Hematopoietic multipotent progenitor cell (in vitro differentiated cells): ENCODE measurements at places on chromosomes 7 and 10.

DNA sequence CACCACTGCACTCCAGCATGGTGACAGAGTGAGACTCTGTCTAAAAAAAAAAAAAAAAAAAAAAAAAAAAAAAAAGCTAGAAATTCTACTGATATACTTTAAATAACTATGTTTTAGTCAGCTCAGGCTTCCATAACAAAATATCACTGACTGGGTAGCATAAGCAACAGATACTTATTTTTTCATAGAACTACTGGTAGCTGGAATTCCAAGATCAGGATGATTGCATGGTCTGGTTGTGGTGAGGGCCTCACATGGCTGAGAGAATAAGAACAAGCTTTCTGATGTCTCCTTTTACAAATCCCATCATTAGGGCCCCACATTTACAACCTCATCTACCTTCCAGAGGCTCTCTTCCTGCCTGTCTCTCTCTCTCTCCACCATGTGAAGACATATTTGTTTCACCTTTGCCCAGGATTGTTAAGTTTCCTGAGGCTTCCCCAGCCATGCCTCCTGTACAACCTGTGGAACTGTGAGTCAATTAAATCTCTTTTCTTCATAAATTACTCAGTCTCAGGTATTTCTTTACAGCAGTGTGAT lies 126.7 kb upstream of the SEMA3C start:
- no peak for DNase-seq

DNA sequence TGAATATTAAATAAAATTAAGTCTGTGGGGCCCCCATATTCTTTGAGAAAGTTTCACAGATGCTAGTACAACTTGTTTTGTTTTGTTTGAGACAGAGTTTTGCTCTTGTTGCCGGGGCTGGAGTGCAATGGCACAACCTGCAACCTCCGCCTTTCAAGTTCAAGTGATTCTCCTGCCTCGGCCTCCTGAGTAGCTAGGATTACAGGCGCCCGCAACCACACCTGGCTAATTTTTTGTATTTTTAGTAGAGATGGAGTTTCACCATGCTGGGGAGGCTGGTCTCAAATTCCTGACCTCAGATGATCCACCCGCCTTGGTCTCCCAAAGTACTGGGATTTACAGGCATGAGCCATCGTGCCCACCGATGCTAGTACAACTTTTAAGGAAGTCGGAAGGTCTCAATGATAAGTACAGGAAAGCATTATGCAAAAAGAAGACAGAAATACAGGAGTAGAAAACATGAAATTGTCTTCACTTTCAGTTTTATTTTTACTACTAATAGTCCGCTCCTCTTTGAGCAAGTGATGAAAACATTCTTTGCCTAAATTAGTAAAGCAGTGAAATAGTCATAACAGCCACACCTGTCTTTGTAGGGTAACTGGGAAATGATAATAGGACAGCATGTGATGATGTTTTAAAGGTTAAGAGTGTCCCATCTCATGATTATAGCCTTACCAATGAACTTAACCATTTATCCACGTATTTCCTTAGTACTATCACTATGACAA lies 147.5 kb downstream of the SEMA3D start:
- no peak for DNase-seq

- no peak for DNase-seq
Measured at GRCh38 chr7:90655566-90655965, 59.4 kb downstream of the CDK14 start.

DNA sequence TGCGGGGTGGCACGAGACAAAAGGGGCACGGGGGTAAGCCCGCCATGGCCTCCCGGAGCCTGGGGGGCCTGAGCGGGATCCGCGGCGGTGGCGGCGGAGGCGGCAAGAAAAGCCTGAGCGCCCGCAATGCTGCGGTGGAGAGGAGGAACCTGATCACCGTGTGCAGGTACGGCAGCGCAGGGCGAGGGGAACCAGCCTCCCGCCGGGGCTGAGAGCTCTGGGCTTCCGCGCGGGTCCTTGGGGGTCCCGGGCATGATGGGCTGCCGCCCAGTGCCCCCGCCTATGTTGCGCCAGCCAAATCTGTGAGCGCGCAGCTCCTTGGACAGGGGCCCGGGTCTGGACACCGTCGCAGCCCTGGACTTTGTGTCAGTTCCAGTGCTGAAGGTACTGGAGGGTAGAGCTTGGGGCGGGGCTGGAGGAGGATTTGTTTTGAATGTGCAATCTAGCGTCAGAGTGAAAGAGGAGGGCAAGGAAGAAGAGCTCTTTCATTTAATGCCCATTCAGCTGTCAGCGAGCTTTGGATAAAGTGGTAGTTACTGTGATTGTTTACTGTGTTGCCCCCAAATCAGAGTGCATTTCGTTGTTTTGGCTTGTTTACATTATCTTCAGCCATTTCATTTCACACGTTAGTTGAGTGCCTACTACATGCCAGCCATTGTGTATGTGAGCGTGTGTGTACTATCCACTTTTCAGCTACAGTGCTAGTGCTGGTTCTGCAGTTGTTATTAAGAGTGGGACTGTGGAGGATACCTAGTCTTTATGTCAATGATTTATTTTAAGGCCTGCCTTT lies 777 bp downstream of the RUNDC3B start:
- DNase-seq = no peak

GRCh38 chr7:40437936-40438634 lies 303.3 kb downstream of the SUGCT start:
- DNase-seq = no peak

GRCh38 chr7:122847871-122848473 lies 38.3 kb downstream of the CADPS2 start:
- no peak for DNase-seq

- no peak for DNase-seq
Measured at GRCh38 chr7:98221611-98222532, 10.6 kb downstream of the BHLHA15 start.

DNA sequence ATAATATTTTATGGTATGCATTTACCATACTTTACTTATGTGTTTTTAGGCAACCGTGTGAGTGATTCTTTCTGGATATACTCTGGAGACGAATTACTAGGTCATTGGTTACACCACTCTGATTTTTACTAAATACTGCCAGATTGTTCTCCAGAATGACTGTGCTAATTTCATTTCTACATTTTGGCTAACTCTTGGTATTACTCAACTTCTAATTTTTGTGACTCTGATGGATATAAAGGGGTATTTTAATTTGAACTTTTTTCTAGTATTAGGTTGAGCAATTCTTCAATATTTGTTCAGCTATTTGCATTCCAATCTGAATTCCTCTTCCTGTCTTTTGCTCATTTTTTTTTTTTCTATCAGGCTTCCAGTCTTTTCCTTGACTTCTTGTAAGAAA lies 223.6 kb downstream of the MDFIC start:
- no peak for DNase-seq

- DNase-seq = no peak
Measured at GRCh38 chr7:99786726-99787335, 2.8 kb upstream of the CYP3A4 start.

DNA sequence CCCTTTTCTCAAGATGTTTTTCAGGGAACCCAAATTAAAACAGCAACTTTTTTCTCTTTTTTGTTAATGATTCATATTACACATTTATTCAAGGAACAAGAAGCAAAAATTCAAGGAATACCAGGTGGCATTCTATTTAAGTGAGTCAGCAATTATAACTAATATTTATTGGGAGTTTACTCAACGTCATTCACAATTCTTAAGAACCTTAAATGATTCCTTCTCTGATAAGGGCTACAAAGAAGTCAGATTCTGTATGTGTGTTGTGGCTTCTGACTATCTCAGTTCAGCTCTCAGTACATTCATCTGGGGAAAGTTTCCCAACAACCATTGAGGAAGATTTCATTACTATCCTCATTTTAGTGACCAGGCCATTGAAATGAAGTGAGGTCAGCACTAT lies 470.7 kb upstream of the AKR1E2 start:
- no peak for DNase-seq

GRCh38 chr7:131331806-131332205 lies 4.1 kb downstream of the MKLN1 start:
- DNase-seq = no peak

GRCh38 chr10:31064348-31064747 lies 32.7 kb upstream of the ZNF438 start:
- no peak for DNase-seq

DNA sequence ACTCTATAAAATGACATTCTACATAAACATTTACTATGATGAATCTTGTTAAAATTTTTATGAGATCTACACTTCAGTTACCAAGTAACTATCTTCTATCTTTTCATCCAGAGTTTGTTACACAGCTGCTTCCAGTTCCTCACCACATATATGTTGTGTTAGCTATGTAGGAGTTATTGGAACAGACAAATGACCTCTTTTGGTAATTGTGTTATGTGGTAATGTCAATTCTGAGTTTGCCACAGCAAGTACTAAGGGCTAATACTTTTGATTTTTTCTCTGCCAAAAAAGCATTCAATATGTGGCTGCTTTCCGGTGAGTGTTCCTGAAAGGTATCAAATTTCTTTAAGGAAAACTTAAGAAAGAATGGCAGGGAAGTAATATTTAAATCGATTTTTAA lies 573.9 kb upstream of the PCDH15 start:
- no peak for DNase-seq

DNA sequence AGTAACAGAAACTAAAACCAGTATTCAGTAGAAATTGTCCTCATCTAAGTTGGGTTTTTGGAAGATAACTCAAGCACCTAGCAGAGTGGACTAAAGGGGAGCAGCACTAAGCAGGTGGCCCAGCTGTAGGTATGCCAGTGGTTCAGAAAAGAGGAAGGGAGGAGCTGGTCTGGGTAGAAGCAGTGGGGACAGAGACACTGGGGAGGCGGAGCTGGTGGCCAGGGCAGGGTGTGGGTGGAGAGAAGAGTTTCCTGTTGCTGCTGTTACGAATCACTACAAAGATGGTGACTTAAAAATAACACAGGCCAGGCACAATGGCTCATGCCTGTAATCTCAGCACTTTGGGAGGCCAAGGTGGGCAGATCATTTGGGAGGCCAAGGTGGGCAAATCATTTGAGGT lies 136.2 kb downstream of the WDR11 start:
- no peak for DNase-seq

- no peak for DNase-seq
Measured at GRCh38 chr7:154978017-154978416, 24.9 kb downstream of the PAXIP1 start.

DNA sequence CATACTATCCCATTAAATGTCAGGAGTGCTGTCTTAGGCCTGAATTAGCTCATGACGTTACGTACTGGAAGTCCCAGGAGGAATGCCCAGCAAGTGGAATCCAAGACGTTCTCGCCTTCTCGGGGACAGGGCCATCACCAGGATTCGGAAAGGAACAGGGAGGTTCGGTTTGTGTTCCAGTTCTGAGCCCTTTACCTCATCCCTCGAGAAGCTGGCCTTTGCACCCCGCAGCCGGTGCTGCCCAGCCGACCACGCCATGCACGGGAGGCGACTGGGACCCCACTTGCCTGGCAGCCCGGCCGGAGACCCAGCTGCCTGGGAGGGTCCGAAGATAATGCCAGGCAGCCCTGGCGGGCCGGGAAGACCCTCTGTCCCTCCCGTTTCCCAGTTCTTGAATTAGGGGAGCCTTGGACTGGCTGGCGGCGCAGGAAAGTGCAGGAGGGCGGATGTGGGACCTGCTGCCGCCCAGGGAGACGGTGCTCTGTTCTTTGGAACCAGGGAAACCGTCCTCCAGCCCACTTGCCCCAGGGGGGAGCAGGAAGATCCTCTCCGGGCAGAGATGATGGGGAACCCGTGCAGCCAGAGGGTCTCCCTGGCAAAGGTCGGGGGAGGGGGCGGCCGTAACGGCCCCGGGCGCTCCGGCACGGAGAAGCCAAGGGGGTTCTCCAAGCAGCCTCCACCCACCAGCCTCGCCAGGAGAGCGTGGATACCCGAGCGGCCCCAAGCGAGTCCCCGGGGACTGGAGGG lies 671 bp upstream of the CHST3 start:
- DNase-seq = no peak

DNA sequence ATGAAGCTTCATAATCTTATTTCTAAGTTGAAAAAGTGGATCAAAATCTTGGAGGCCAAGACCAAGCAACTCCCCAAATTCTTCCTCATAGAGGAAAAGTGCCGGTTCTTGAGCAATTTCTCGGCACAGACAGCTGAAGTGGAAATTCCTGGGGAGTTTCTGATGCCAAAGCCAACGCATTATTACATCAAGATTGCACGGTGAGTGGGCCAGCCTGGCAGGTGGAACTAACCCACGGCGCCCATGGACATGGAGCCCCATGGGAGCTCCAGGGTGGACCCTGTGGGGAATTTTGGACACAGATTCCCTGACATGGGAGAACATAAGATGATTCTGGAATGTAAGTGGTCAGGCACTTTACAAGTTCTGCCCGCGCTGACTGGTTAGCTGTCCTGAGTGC lies 125.9 kb downstream of the TRRAP start:
- DNase-seq = no peak

- DNase-seq = no peak
Measured at GRCh38 chr7:76296743-76297740, 5.4 kb upstream of the HSPB1 start.

GRCh38 chr7:44131173-44132029 lies 8.1 kb upstream of the POLD2 start:
- DNase-seq = no peak

DNA sequence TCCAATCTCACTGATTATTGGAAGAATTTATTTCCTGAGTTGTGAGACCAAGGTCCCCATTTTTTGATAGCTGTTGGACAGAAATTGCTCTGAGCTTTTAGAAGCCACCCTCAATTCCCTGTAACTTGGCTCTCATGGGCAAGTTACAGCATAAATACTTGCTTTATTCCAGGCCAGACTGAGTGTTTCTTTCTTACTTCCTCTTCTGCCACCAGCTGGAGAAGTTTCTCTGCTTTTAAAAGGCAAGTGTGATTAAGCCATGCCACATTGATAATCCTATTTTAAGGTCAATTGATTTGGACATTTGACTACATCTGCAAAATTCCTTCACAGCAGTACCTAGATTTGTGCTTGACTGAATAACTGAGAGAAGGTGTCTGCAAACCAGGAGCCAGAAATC lies 14.1 kb upstream of the TAS2R41 start:
- no peak for DNase-seq

DNA sequence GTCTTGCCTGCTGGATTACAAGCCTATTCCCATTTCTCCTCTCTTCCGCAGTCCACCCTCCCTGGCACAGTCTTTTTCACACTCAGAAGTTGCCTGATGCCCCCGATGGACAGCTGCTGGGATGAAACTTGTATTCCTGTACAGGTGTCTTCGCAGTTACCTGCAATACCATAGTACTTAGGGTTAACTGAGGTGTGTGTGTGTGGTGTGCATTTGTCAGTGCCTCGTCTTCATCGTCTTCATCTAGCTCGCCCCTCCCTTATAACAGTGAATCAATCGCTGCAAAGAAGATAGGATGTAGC lies 11.0 kb downstream of the NXPH1 start:
- no peak for DNase-seq
